ENCODE measurements at places on chromosomes 6 and 20.

DNA sequence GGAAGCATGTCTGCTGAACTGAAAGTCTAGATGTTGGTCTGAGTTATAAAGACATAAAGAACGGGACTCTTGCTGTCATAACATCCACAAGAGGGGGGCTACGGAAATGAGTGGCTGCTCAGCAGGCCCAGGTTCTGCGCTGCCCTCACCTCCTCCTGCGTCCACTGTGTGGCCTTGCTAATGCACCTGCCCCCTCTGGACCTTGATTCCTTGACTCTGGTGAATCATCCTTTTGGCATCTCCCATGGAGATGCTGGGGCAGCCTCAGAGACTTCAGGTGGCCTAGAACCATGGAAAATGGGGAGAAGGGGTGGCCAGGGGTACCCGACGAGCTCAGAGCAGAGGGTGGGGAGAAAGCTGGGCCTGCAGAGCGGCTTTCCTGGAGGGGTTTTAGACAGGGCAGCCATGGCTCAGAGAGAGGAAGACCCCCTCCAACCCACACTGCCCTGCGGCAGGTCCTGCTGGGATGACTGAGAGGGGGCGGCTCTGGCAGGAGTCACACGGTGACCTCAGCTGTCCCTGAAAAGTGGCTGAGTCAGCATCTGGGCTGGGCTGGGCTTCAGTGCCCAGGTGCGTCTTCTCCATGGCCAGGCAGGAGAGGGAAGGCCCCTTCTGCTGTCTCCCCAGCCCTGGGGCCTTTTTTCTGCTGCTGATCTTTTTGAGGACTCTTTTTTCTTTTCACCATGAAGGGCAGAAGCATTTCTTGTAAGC is 46.9 kb downstream of the DLGAP4 start:
- DNase-seq = no peak

GRCh38 chr6:67221226-67221625 is 1413.9 kb upstream of the ADGRB3 start:
- no peak for DNase-seq

GRCh38 chr6:33815854-33816253 is 12.1 kb upstream of the MLN start:
- DNase-seq = no peak

DNA sequence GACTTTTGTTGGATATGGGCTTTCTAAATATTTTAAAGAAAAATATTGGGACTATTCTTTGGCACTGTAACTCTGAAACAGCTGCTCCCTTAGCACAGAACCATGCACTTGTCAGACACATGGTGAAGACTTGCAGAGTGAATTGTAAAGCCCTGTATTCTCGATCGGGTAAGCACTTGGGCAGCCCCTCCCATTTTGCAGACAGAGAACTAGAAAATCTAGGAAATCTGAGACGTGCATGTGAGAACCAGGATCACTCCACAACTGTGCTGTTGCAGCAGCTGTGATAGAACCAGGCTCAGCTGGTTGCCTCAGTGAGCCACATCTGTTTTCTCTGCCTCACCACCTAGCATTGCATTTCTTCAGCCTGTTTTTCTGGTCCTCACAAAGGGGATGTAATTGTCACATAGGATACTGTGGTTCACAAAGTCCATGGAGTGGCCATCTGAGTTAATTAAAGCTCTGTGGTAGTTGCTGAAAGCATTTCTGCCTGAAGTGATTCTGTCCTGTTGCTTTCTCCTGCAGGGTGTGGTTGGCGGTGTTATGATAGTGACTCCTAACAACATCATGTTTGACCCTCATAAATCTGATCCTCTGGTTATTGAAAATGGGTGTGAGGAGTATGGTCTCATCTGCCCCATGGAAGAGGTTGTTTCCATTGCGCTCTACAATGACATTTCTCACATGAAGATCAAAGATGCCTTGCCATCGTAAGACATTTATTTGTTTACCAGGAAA is 71.8 kb upstream of the HINT3 start:
- DNase-seq = no peak

DNA sequence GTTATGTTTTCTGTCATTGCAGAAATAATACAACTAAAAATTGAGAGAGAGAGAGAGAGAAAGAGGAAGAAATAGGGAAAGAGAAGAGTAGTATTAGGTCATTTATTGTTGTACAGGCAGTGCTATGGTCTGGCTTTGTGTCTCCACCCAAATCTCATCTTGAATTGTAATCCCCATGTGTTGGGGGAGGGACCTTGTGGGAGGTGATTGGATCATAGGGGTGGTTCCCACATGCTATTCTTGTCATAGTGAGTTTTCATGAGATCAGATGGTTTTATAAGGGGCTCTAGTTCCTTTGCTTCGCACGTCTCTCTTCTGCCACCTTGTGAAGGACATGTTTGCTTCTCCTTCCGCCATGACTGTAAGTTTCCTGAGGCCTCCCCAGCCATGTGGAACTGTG is 677.4 kb upstream of the CHD6 start:
- no peak for DNase-seq

GRCh38 chr6:33428966-33429749 is 9.3 kb downstream of the SYNGAP1 start:
- DNase-seq = no peak

- DNase-seq = no peak
Observed at GRCh38 chr6:170137176-170137891, 153.5 kb downstream of the DLL1 start.

DNA sequence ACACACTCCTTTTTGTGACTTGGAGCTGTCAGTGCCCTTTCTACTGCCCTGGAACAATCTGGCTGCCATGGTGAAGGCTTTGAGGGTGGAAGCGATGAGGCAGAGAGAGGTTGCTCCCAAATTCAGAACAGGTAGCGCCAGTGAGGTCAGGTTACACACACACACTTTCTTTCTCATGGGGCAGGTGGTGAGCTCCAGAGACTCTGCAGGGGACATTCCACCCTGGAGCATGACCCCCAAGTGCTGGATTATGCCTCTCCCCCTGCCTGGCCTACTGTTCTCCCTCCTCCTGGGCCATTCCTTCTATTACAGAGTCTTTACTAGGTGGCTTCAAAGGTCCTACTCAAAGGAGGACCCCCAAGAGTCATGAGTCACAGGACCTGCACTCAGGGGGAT is 98.0 kb downstream of the EYA2 start:
- DNase-seq = no peak

GRCh38 chr6:45728674-45729073 is 287.0 kb downstream of the CLIC5 start:
- DNase-seq = no peak

DNA sequence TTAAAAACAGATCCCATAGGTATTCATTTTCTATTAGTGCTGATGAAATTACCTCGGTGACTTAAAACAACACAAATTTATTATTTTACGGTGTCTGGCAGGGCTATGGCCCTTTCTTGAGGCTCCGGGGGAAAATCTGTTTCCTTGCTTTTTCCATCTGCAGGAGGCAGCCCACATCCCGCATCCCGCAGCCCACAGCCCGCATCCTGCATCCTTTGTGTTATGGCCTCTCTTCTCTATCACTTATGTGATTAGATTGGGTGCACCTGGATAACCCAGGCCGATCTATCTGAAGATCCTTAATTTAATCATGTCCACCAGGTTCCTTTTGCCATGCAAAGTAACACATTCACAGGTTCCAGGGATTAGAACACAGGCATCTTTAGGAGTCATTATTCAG is 407.8 kb downstream of the CDC5L start:
- no peak for DNase-seq

GRCh38 chr6:46473881-46474280 is 17.4 kb downstream of the RCAN2 start:
- no peak for DNase-seq
